ENCODE measurements at places on chromosomes 16 and 17.
A peak's percentile ranks its signal among the peaks of the same experiment; 100 is the strongest.

DNA sequence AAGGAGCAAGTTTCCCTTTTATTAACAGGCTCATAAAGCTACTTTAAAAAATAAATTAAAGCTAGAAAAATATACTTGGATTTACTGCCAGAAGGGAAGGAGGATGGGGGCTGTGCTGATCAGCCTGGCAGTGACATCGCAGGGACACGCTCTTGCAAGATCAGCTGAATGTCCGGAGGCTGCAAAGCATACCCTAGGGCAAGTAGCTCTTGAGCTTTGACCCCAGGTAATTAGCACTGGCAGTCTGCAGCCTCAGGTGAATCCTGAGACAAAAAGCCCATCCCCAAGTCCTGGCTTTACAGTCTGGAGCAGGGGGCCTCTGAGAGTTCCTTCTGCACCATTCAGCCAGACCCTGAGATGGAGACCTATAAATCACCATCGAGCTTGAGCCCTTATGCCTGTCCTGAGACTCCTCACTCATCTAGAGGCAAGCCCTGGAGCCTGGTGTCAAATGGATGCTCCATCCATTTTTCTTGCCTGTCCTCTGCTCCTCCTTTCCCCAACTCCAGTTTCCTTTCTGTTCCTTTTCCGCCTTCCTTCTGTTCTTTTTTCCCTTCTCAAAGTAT, 131.7 kb downstream of the TMEM114 start:
- DNase-seq: no peak

GRCh38 chr16:14264327-14264943, 193.3 kb downstream of the MRTFB start:
- DNase-seq: no peak

GRCh38 chr17:76556765-76557367, 17.0 kb downstream of the PRCD start:
- DNase-seq: peak; percentile 41

GRCh38 chr17:44956998-44957981, 9.7 kb upstream of the KIF18B start:
- DNase-seq: no peak

GRCh38 chr17:16653367-16654041, at the start of gene ZNF624:
TSS of gene ZNF624 (minus strand) at chr17:16653850.
- DNase-seq: peak; percentile 86

- DNase-seq: no peak
These were observed 172.2 kb downstream of the SEC14L1 start for GRCh38 chr17:77312786-77313599.

- DNase-seq: no peak
These were observed 1.3 kb downstream of the SNN start for GRCh38 chr16:11669380-11670146.

DNA sequence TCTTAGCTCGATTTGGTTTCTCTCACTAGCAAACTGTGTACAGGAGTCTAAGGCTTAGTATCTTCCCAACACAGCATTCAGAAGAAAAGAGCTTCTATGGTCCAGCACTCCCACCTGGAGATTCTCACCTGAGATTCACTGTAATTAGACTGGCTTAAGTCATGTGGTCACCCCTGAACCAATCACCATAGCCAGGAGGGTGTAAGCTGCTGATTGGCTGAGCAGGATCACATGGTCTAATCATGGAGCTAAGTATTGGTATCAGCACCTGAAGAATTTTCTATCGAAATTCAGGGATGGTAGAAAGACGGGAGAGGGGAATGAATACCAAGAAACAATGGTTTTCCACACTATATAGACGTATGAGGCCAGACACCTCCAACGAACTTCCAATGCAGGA, 359.8 kb upstream of the ERCC4 start:
- no peak for DNase-seq

- DNase-seq: no peak
These were observed 32.0 kb upstream of the MRPS23 start for GRCh38 chr17:57881783-57882351.

GRCh38 chr16:13781169-13781564, 138.8 kb upstream of the ERCC4 start:
- no peak for DNase-seq

DNA sequence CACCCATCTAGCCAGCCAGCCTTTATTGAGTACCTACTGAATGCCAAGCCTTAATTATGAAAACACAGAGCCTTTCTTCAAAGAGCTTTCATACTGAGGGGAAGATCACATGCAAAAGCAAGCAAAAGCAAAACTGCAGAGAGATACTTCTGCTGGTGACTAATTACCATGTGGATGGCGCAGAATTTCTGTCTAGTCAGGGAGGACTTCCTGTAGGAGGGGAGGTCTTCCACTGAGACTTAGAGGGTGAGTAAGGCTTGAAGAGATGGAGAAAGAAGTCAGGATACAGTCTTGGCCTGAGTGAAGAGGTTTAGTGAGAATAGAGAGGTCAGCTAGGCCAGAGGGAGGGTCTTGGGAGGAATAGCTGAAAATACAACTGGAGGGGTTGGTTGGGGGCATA, 53.9 kb upstream of the CCL2 start:
- DNase-seq: no peak

- DNase-seq: peak; percentile 31
These were observed 23.6 kb downstream of the ALDH3A2 start for GRCh38 chr17:19672009-19672750.

DNA sequence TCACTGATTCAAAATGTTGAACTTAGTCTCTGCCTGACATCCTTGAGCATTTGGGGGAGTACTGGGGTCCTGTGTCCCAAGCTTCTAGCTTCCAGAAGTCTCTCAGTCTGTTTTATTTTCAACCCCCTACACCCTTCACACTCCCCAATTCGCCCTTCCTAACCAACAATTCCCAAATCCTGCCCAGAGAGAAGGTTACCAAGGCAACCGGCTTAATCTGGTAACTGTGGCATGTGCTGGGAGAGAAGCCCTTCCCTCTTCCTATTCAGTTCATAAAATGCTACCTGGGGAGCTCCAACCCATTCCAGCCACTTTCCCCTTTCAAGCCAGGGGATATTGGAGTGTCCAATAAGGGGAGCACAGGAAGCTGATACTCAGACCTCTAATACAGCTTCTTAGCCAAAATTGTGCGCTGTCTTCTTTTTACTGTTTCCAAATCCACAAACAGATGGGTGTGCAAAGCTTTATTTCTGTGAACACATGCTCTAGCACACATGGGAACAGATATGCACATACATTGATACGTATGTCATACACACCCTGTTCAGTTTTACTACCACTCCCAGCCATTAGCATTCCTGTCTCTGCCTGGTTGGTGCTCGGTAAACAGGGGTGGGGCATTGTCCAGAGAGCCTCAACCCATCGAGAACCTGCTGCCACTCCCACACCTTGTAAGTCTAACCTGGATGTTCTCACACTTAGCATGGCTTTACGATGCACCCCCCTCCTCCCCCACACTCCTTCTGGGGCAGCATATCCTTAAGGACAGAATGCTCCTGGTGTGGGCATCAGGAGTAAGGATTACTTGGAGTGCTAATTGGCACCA, 1.1 kb upstream of the RAPGEFL1 start:
- no peak for DNase-seq

DNA sequence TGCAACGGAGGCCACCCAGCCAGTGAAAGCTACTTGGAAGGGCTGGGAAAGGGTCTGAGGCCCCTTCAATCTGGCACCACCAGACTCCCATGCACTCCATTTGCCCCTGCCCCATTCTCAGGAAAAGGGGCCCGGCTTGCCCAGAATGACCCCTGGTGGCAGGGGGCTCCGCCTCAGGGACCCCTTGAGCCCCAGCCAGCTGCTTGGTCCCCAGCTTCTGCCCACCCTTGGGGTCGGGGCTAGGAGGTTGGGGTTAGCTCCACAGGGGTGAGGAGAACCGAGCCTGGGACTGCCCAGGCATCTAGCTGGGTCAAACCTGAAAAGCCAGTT, 1.3 kb downstream of the RHBDF1 start:
- no peak for DNase-seq

- DNase-seq: no peak
These were observed 87.4 kb upstream of the CBX4 start for GRCh38 chr17:79926605-79927135.

DNA sequence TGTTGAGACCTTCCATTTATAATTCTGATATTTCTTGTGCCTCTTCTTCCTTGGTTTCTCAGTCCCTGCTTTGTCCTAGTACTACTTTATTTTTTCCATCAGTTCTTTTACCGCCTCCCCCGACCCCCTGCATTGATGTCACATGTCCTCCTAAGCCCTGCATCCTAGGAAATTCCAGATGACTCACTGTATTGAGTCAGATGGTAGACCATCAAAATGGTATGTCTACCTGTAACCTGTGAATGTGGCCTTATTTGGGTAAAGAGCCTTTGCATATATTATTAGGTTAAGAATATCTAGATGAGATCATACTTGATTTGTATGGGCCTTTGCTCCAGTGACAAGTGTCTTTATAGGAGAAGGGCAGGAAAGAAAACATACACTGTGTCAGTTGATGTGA, 515.3 kb upstream of the CA10 start:
- DNase-seq: no peak

DNA sequence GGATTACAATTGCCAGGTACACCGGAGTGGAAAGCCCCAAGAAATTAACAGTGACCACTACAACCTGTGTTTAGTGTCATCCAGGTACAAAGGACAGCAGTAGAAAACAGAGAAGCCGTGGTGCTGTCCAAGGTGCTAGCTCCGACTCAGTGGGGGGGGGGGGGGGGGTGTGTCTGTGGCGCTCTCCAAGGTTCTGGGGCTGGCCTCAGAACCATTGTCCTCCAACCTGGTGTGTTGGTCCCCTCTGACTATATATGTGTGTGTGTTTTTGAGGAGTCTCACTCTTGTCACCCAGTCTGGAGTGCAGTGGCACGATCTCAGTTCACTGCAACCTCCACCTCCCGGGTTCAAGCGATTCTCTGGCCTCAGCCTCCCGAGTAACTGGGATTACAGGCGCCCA, 5.8 kb upstream of the ZNF23 start:
- DNase-seq: peak; percentile 21

DNA sequence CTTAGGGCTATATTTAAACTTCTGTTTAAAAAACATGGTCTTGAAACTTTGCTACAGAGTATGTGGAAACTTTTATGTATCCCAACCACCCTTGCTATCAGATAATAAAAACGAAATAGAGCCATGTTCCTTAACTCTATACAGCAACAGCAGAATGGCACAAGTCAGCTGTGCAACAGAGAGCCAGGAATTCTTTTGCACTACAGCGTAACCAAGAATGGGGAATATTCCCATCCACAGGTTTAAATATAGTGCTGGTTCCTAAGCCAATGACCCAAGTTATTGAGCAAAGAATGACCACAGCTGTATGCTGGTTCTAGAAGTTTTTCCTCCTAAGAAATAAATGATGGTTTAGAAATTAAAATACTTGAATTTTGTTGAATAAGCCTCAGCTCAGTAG, 33.1 kb downstream of the SETD6 start:
- no peak for DNase-seq

GRCh38 chr16:85658504-85659326, 30.0 kb downstream of the GINS2 start:
- no peak for DNase-seq

DNA sequence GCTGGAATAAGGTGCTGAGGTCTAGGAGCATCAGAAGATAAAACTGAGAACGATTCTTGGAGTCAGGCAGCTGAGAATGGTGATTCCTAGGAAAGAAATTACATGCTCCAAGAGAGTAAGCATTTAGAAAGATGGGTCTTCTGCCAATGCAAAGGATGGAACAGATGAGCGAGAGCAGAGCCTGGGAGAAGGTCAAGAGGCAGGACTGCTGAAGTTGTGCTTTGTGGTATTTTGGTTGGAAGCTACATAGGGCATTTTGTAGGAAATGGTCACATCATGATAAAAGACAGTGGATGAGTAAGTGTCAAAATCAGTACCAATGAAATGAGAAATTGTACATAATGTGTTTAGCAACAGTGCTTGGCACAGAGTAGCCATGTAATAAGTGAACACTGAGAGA, 1.4 kb upstream of the CRYM start:
- no peak for DNase-seq

DNA sequence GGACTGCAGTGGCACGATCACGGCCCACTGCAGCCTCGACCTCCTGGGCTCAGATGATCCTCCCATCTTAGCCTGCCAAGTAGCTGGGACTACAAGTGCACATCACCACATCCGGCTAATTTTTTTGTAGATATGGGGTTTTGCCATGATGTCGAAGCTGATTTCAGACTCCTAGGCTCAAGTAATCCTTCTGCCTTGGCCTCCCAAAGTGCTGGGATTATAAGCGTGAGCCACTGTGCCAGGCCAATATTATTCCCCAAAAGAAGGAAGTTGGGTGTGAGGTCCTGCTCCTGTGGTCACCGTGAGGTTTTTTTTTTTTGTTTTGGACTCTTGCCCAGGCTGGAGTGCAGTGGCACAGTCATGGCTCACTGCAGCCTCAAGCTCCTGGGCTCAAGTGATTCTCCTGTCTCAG, 1.5 kb downstream of the AMZ2 start:
- DNase-seq: peak; percentile 47

GRCh38 chr17:71331754-71332325, 789.0 kb upstream of the SOX9 start:
- no peak for DNase-seq

- DNase-seq: no peak
These were observed 59.0 kb downstream of the SPACA3 start for GRCh38 chr17:33050611-33051140.

DNA sequence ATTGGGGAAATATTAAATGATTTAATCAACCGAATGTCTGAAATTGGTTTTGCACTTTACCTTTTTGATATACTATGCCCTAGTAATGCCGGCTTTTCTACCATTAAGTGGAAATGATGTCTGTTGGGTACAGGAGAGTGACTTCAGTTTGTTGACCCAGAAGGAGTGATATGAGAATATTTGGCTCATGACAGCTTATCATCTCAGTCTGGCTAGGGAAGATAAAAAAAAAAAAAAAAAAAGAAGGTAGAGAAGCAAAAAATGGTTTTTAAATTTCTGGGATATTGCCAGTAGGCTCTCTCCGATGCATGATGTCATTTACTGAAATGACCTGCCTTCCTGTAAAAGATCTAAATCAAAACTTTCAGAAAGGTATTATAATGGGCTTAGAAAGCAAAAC, 69.0 kb downstream of the CNTNAP4 start:
- DNase-seq: no peak

DNA sequence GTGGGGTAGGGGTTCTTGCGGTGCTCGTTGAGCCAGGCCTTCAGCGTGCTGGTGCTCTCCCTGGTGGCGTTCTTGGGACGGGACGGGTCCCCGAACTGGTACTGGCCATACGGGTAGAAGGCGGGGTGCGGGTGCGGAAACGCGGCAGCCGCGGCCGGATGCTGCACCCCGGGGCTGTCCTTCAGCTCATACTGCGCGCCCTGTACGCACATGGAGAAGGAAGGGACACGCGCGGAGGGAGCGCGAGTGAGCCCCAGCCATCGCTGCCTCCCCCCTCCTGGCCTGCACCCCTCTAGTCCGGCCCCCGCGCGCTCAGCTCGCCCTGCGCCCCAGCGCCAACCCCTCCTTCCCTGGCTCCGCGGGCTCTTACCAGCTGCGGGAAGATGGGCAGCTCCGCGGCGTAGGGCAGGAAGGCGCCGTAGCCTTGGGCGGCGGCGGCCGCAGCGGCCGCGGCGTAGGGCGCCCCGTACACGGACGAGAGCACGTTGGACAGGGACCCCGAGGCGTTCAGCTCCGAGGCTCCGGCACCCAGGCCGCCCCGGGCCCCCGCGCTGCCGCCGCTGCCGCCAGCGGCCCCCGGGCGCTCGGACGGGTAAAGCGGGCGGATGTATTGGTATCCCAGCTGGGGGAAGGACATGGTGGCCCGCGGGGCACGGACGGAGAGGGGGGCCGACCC, 1.0 kb downstream of the IRX3 start:
- DNase-seq: peak; percentile 61
